Daoy (cell line): ENCODE measurements at places on chromosomes 7 and 10.

DNA sequence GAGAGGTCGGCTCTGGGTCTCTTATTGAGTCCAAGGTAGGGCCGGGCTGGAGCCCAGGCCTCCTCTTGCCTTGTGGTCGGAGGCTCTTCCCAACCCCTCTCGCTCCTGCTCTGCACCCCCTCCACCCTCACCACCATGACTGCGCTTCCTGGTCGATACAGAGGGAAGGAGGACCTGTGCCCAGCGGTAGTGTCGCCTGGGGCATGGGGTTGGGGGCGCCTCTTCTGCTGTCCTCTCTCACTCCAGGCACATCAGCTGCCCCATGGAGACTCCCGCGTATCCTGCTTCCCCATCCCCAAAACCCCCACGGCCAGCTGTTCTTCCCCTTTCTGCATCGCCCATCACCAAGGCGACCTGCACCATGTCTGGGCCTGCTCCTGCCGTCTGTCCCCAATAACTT is 44.4 kb downstream of the TMEM270 start:
- DNase-seq = no peak

DNA sequence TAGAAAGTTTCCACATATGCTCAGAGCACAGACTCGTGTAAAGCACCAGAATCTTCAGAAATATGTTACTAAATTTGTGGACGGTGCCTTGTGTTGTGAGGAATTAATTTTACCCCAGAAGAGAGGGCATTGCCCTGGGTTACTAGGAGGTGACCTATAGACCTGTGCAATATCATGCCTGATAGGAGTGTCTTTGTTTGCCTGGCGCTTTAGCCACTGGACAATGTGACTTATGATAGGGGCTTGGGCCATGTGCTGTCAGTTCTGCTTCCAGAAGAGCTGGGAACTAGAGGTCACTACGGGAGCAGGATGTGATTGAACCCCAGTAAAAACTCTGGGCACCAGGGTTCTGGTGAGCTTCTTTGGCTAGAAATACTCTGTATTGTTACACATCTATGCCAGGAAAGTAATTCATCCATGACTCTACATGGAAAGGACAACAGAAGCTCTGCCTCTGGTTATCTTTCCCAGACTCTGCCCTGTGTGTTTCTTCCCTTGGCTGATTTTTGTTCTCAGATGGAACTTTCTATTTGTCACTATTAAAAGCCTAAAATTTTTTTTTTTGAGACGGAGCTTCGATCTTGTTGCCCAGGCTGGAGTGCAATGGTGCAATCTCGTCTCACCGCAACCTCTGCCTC is 75.5 kb downstream of the SIRT1 start:
- DNase-seq = no peak

DNA sequence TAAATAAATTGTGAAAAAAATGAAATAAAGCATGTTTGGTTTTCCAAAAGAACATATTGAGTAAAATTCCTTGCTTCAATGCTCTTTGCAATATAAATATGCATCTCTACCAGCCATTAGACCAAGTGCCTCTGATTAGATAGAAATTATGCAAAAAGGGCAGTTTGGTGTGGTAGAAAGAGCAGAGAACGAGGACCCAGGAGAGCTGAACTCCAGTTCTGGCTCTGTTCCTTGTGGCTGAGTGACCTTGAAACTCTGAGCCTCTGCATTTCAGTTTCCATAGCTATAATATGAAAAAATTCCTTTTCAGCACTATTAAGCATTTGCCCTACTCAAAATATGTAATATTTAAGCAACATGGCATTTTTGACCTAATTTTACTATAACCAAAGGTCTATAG is 36.5 kb downstream of the COL1A2 start:
- DNase-seq = no peak

GRCh38 chr7:44380831-44381493 is 55.6 kb upstream of the CAMK2B start:
- no peak for DNase-seq

GRCh38 chr10:454860-455259 is 234.6 kb downstream of the DIP2C start:
- DNase-seq = peak; percentile 87

DNA sequence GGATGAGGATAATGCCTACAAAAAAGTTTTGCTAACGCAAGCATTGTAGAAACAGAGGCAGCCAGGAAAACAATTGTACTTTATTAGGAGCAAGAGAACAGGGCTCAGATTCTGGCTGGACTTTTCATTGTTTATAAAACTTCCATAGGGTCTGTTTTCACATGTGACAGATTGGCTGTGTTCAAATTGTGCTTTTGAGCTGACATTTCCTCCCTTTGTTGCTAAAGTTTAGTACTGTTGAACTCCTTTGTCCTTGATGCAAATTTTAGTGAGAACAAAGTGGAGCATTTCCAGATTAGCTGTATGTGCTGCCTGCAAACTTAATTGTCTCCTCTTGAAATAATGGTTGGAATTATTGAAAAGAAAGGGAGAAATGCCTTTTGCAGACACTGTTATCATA is 221.0 kb upstream of the FZD1 start:
- DNase-seq = no peak

DNA sequence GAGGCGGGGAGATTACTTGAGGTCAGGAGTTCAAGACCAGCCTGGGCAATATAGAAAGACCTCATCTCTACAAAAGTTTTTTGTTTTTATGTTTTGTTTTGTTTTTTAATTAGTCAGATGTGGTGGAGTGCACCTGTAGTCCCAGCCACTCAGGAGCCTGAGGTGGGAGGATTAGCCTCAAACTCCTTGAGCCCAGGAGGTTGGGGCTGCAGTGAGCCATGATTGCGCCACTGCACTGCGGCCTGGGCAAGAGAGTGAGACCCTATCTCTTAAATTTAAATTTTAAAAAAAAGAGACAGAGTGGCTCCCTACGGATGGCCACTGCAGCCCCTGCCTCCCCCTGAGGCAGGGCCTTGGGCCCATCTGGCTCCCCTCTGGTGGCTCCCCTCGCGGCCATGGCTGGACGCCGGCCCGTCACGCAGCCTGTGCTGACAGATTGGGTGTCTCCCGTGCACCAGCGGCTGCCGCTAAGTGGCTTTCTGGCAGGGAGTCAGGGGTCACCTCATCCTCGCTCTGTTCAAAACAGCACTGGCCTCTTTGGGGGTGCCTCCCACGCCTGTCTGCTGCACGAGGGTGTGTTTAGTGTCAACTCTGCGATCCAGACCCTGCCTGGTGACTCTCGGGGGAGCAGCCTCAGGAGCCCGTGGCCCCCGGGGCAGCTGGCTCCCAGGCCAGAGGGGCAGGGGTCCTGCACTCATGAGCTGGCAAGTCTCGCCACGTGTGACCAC is 44.4 kb upstream of the ELN start:
- DNase-seq = no peak

GRCh38 chr10:96359616-96360015 is 814 bp upstream of the OPALIN start:
- no peak for DNase-seq

DNA sequence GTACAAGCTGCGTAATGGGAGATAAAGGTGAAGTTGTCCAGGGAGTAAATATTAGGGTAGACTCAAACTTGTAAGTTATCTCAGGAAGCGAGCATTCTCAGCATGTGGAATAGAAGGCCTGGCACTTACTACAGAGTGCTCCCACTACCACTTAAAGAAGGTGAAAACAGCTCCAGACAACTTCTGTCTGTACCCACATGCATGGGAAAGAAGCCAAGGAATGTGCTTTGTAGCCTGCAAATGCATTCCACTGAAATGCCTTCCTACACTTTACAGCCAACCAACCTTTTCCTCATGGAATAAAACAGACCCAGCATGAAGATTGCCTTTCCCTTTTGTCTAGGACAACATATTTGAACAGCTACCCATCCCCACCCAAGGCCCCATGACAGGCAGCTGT is 45.4 kb upstream of the NPSR1 start:
- no peak for DNase-seq

- no peak for DNase-seq
These were observed 316.0 kb upstream of the SEMA3C start for GRCh38 chr7:81234896-81235295.

GRCh38 chr7:99003419-99003818 is 125.1 kb downstream of the TRRAP start:
- no peak for DNase-seq

- no peak for DNase-seq
These were observed 2.6 kb downstream of the CLDN4 start for GRCh38 chr7:73833251-73833919.

DNA sequence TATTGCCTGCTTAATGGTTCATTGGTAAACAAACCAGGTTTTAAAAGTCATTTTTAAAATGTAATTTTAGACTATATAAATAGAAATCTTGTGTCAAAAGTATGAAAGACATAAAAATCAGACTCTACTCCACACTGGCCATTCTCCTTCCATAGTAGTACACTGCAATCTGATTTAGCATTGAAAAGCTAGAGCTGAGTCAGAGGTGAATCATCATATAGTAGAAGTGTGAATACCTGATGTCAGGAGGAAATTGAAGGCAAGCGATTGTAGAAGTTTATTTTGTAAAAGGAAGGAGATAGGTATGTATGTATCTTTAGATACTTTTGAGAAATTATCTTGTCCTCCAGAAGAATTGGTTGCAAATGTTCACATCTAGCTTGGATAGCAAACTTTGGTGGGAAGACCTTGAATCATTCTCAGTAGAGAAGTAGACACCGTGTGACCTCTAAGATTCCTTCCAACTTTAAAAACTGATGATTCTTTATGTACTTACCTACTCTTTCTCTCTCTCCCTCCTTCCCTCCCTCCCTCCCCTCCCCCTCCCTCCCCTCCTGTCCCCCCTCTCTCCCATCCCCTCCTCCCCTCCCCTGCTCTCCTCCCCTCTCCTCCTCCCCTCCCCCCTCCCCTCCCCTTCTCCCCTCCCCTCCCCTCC is 88.1 kb downstream of the BTAF1 start:
- peak; percentile 43 for DNase-seq

GRCh38 chr7:36512616-36513015 is 123.0 kb downstream of the ANLN start:
- DNase-seq = no peak

GRCh38 chr7:139753693-139754111 is 24.1 kb downstream of the HIPK2 start:
- DNase-seq = no peak

DNA sequence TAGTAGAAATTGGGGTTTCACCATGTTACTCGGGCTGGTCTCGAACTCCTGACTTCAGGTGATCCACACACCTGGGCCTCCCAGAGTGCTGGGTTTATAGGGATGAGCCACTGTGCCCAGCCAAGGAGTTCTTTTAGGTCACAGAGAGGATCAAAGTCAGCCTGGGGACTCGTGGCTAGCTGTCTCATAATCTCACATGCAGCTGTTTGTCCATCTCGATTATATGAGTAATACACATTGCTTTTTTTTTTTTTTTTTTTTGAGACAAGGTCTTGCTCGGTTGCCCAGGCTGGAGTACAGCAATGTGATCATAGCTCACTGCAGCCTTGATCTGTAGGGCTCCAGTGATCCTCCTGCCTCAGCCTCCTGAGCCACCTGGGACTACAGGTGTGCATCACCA is 2.2 kb downstream of the IFT22 start:
- no peak for DNase-seq
